ENCODE measurements at places on chromosomes 7 and 10.

- DNase-seq, result no peak
Observed at GRCh38 chr7:112509402-112509801, 28.6 kb downstream of the LSMEM1 start.

DNA sequence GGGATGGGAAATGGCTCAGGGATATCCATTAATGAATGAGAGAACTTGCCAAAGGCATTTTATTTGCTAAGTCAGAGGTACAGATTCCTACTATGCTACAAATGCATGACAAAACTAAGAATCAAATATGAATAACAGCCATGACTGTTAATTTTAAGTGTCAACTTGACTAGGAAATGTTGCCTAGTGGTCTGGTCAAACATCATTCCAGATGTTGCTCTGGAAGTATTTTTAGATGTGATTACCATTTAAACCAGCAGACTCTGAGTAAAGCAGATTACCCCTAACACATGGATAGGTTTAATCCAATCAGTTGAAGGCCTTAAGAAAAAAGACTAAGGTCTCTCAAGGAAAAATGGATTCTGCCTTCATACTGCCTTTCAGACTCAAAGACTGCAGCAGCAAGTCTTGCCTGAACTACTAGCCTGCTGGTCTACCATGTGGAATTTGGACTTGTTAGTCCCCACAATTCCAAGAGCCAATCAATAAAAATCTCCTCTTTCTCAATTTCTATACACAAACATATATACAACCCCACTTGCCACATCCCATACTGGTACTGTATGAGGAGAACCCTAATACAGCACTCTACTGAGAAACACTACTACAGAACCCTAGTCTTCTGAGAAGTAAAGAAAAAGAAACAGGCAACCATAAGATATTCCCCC lies 119.1 kb downstream of the NRBF2 start:
- DNase-seq, result no peak

GRCh38 chr7:100346921-100347320 lies 11.0 kb upstream of the PILRB start:
- DNase-seq, result no peak

- DNase-seq, result no peak
Observed at GRCh38 chr10:117535298-117536071, 7.1 kb upstream of the EMX2 start.

- no peak for DNase-seq
Observed at GRCh38 chr7:158541346-158542010, 46.1 kb downstream of the PTPRN2 start.

DNA sequence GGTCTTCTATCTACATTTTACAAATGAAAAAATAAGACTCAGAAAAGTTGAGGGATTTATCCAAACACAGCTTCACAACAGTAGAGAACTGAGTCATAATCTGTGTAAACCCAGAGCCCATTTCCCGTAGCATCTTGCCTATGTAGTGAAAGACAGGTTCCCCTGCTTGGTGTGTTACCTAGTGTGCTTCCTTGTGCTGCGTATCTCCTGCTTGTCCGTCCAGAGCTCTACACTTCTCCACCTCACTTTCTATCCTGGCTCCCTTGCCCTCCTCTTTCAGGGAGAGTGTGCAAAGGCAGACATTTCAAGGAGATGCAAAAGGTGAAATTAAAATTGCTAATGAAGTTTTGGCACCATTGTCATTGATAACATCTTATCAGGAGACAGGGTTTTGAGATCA lies 1.4 kb upstream of the ASNS start:
- DNase-seq, result no peak

- DNase-seq, result no peak
Observed at GRCh38 chr10:69090685-69091084, 2.8 kb downstream of the SRGN start.

DNA sequence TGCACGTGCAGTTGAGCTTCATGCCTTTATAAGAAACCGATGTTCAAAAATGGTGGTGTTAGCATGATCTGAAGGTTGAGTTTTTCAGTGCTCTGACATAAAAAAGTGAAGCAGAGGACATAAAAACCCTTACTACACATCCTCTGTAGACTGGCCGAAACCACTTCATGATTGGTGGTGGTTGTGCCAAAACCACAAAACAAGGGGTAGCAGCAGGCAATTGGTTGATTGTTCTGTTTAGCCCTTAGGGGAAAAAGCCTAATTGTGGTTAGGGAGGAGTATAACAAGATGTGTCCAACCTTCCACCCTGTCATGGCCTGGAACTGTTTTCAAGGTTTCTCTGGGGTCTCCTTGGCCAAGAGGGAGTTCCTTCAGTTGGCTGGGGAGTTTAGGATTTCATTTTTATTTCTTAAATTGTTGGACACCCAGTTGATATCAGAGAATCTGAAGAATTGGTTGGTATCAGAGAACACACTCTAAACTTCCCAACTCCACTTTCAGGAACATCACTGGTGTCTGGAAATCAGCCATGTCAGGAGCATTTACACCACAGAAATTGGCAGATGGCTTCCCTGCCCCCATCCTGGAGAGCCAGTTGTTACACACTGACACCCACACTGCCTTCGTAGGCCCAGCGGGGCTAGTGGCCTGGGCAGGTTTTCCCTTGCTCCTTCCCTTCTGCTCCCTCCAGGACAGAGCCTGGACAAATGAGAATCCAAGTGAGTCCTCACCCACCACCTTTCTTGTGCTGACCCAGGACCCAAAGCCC lies 18.8 kb downstream of the MRPS24 start:
- DNase-seq, result no peak

- DNase-seq, result no peak
Observed at GRCh38 chr10:132619927-132620326, 82.3 kb downstream of the INPP5A start.

GRCh38 chr10:6148908-6149307 lies 53.8 kb upstream of the PFKFB3 start:
- no peak for DNase-seq

DNA sequence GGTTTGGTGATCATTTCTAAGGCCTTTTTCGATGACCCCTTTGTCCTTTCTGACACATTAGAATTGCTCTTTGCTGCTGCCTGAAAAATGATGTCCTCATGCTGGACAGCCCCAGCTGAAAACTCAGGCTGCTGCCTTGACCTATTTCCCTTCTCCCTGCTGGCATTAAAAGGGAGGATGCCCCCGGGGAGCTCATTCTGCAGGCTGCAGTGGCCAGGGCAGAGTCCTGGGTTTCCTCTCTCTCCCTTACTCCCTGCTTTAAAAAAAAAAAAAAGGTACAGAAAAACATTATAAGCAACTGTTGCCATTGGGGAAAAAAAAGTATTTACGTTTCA lies 35.4 kb downstream of the LRRC4 start:
- DNase-seq, result no peak

DNA sequence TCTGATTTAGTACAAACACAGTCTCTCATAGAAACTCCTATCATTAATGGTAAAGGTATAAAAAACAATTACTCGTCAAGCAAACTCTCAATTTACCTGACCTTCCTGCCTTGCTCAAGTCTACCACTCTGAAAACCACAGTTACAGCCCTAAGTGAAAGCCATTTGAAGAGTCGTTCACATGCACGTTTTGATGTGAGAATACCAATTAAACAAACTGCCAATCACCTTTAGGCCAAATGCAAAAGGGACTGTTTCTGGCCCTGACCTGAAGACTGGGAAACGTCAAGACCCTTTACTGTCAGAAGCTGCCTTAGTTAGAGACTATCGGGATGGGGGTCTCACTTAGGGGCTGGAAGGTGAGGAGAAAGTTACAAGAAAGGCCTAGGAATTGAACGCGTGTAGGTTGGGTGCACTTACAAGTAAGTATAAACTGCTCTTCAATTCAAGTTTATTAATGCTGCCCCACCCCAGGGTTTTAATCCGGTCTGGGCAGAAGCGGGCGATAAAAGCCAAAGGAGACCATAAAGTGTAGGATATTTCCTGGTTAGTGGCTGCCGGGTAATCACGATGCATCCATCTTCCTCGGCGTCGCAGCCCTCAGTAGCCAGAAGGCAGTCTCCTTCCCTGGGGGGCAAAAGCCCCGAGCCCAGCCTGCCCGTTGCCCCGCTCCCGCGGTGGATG lies 935 bp downstream of the TM9SF3 start:
- DNase-seq, result peak; percentile 64

- DNase-seq, result no peak
Observed at GRCh38 chr7:75735581-75736350, 3.0 kb downstream of the HIP1 start.

GRCh38 chr7:23121165-23121564 lies 15.6 kb downstream of the KLHL7 start:
- DNase-seq, result no peak

- no peak for DNase-seq
Observed at GRCh38 chr10:6349846-6350535, 147.3 kb downstream of the PFKFB3 start.

DNA sequence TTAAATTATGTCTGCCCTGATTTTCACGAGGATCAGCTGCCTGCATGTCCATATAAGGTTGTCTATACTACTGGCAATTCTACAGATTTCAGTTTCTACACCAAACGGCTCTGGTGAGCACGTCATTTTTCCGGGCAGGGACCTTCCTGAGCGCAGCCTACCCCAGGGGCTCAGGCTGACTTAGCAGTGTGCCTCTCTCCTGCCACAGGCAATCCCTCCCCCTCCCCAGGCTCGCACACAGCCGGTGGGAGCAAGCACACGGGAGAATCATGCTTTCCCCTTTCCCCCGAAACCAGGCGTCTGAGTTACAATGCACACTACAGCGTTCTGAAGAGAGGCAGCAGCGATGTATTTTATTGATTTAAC lies 1.7 kb downstream of the KLF6 start:
- peak; percentile 81 for DNase-seq

DNA sequence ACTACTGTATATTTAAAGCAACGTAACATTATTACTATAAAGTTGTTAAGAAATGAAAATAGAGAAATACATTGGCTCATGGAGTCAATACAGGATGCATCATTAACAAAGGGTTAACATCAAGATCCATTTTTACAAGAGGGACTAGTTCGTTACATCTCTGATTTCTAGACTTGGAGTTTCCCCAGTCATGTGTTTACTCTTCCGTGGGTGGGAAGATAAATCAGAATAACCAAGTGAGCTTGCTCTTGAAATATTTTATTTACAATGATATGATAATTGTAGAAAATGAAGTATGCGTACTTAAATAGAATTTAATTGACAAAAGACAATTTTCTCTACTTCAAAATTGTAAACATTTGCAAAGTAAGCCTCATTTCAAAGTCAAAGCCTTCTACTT lies 1.0 kb upstream of the PRKAR2B start:
- no peak for DNase-seq

DNA sequence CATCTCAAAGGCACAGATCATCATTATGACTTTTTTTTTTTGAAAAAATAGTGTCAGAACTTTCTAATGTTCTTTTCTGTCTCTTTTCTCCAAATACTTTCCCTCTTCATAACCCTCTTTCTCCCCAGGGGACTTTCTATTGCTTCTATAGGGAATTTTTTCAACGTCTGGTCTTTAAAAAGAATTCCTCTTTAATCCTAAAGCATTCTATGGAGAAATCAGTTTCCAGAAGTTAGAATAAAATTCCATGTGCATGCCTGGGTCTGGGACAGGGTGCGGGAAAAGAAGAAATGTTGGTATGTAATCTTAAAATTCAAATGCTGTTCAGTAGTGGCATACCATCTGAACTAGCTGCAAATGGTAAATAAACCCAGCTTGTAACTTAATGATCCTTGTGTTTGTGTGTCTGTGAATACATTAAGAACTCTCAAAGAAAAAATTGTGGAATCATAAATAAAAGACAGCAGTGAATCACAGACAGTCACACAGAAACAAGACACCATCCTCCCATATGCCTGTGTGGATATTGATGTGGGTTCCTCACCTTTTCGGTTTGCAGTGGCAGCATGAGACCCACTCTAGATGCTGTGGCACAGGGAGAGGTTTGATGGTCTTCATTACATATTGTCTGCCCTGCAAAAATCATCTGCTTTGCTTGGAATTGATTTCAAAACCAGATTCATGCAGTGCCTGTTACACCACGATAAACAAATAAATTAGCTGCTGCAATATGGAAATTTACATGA lies 374.7 kb upstream of the NRP1 start:
- DNase-seq, result no peak

- no peak for DNase-seq
Observed at GRCh38 chr7:104584620-104585019, 256.2 kb downstream of the LHFPL3 start.

GRCh38 chr10:91887272-91888076 lies 21.8 kb downstream of the FGFBP3 start:
- DNase-seq, result peak; percentile 15

GRCh38 chr7:53466371-53466770 lies 430.9 kb downstream of the POM121L12 start:
- DNase-seq, result no peak

DNA sequence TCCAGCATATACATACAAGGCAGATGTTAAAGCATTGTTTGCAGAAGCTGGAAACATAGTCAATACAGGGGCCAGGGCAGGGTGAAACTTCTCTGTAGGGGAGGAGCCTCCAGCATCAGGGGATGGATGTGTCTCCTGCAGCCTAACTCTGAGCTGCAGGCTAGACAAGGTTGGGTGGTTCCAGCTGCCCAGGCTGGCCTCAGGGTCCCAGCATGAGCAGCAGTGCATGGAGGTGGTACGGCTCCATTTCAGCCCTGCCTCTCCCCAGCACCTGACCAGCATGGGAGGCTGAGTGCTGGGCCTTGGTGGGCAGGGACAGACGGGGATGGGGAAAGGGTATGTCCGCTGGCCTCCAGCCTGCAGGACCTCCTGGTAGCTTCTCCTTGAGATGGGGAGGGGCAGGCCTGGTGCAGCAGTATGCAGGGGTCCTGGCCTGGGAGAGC lies 7.4 kb upstream of the TBRG4 start:
- DNase-seq, result no peak

DNA sequence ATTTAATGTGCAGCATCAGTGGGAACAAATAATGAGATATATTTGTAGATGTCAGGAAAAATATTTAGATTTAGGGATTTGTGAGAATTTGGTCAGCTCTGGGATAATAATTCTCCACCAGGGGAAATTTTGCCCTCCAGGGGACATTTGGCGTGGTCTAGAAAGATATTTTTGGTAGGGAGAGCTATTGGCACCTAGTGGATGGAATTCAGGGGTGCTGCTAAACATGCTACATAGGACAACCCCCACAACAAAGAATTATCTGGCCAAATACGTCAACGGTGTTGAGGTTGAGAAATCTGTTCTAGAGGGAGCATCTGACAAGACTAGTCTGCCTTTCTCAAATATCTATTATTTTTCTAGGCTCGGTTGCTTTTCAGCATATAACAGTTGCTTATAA lies 2.1 kb downstream of the ADK start:
- DNase-seq, result no peak

- DNase-seq, result no peak
Observed at GRCh38 chr7:116584721-116585120, 59.9 kb downstream of the CAV1 start.

GRCh38 chr10:25493122-25493893 lies 318.5 kb downstream of the GPR158 start:
- no peak for DNase-seq

GRCh38 chr10:48574817-48575380 lies 30.0 kb downstream of the ARHGAP22 start:
- no peak for DNase-seq

GRCh38 chr10:62653254-62653653 lies 151.3 kb upstream of the ADO start:
- DNase-seq, result no peak

- no peak for DNase-seq
Observed at GRCh38 chr10:86752311-86752710, 4.1 kb upstream of the BMPR1A start.
